A549 treated with Hydrocortisone at 1 μM for 4 hours (cell line): ENCODE measurements at places on chromosomes 4 and X. TPM values are rescaled to one million over a fixed set of nuclear protein-coding genes. Genes with fewer than 3 reads are reported as not detected.

The RP2 gene
- total RNA-seq: 7.4 to 12.3 TPM (median 9.8 TPM) in 5 replicates

The S100G gene
- total RNA-seq: not detected in 5 replicates

The PASD1 gene
- total RNA-seq: not detected in 5 replicates

The LGI2 gene
- 0.08 to 0.20 TPM (median 0.20 TPM) in 5 replicates for total RNA-seq

The SLC25A14 gene
- 16.3 to 19.0 TPM (median 16.8 TPM) in 5 replicates for total RNA-seq

The GUCY1A1 gene
- not detected in 5 replicates for total RNA-seq

The ARMCX1 gene
- total RNA-seq: 0.22 to 0.61 TPM (median 0.48 TPM) in 5 replicates

The IL1RAPL2 gene
- not detected in 5 replicates for total RNA-seq

The ATP8A1 gene
- 0.02 to 0.10 TPM (median 0.08 TPM) in 5 replicates for total RNA-seq

The SYTL5 gene
- total RNA-seq: 0.27 to 0.35 TPM (median 0.32 TPM) in 5 replicates

The AKAP4 gene
- 0.10 TPM in 1 of 5 replicates, not detected in the others for total RNA-seq

The GJB1 gene
- 0.06 to 0.10 TPM (median 0.10 TPM) in 3 of 5 replicates, not detected in the others for total RNA-seq

The BANK1 gene
- 0.70 to 1.2 TPM (median 1.0 TPM) in 5 replicates for total RNA-seq

The NLGN4X gene
- total RNA-seq: 0.02 TPM in 2 of 5 replicates, not detected in the others

The CLGN gene
- 4.6 to 6.6 TPM (median 5.2 TPM) in 5 replicates for total RNA-seq

The ADAM29 gene
- not detected in 5 replicates for total RNA-seq

The PF4V1 gene
- total RNA-seq: not detected in 5 replicates

The FREM3 gene
- not detected in 5 replicates for total RNA-seq

The SLC2A9 gene
- 0.31 to 0.69 TPM (median 0.59 TPM) in 5 replicates for total RNA-seq

The HPSE gene
- total RNA-seq: 1.2 to 1.7 TPM (median 1.4 TPM) in 5 replicates

The AMBN gene
- not detected in 5 replicates for total RNA-seq
